ENCODE measurements at places on chromosomes 7 and 10.

DNA sequence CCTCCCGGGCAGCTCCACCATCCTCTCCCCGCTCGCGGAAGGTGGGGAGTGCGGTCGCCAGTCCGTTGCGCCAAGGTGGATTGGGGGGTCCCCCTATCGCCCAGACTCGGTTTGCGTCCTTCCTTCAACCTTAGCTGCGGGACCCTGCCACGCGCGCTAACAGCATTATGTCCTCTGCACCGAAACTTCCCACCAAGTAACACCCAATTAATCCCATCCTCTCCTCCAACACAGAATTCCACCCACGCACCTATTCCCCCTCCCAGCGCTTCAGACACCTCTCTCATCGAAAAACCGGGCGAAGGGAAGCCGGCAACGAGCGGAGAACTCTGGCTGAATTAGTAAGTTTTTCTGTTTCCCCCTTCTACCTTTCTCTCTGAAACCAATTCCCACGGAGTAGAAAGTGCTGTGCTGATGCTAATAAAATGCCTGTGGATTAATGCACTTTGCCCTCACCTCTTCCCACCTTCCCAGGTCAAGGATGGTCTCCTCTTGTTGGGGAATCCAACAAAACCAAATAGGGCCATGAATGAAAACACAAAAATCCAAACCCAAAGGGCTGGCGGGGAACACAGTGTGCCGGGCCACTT is 947 bp downstream of the HOXA3 start:
- no peak for DNase-seq

DNA sequence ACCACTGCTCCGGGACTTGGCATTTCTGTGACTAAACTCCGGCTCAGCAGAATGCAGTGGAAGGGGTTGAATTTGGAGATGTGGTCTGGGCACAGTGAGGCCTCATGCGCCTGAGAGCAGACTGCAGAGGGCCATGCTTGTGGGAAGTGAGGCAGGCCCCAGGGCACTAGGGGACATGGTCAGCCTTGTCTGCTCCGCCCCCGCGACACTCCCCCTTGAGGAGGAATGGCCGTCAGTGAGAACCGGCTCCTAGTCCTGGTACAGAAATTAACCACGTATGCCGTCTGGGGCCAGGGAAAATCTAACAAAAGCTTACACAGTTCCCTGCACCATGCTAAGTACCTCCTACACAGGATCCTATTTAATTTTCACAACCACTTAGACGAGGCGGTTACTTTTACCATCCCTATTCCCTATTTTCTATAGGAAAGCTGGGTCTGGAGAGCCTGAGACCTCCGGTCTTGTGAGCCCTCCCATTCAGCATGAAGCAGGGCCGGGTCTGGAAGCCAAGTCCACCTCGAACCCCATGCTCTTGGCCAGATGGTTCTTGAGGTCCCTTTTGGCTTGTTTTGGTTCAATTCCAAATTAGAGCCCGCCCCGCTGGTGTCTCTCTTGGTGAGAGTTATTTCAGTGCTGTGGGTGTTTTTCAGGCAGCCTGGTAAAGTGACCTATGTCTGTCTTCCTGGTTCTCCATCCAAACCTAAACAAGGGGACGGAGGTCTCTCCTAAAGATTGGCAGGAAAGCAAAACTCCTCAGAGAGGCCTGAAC is 87.7 kb upstream of the PITRM1 start:
- DNase-seq, result no peak

- no peak for DNase-seq
These were observed 249.4 kb downstream of the NEBL start for GRCh38 chr10:20647756-20648155.

DNA sequence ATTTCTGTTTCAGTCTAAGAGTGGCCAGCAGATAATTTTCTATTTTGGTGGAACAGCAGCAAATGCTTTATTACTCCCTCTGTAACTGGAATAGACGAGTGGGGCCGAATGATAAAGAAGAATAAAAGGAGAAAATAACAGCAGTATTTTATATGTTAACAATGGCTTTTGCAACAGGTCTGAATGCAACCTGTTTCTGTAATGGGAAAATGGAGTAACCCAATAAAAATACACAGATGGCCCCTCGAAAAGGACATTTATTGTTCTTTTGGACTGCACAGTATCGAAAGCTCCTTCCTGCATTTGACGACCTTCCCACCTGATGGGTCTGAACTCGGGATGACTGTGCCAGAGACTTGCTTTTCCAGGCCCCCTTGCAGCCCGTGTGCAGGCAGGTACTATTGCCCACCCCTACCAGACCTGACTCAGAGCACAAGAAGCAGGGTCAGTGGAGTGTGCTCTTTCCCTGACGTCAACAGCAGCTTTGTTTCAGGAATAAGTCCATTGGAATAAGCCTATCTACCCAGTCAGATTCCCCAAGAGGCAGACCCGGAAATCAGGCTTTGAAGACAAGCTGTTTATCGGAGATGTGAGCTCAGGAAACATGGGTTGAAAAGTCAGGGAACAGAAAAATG is 306.5 kb upstream of the NEBL start:
- no peak for DNase-seq

- DNase-seq, result no peak
These were observed 748.0 kb downstream of the CNTNAP2 start for GRCh38 chr7:146864644-146865043.

GRCh38 chr10:101356132-101356531 is 2.2 kb downstream of the BTRC start:
- no peak for DNase-seq

DNA sequence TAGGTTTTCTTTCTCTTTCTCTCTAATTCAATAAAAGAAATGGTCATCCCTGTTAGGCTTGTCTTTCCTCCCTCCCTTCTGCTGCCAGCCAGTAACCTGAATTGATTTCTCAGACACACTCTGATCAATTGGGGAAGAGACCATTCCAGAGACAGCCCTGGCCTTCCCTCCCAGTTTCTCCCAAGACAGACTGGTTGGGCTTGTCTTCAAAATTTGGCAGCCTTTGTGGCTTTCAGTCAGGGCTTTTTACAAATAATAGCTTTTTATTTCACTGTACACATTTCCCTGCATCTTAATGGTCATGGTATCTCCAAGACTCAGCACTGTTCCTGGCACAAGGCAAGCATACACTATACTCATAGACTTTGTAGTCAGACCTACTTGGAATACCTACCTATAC is 33.9 kb downstream of the BCAP29 start:
- no peak for DNase-seq

DNA sequence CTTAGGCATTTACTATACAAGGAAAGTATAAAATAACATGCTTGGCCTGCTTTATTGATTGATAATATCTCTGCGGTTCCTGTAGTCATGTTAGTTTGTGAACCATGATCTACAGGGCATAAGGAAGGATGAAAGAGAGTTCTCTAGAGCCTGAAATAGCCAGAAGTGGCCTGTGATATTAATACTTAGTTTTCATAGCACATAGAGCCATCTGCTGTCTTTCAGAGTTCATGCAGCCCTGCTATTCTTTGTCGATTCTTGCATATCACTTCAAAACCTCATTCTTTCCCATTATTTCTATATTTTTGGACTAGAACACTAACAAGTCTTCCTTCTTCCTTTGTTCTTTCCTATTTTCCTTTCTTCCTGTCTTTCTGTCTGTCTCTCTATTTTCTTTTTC is 26.4 kb upstream of the PRKG1 start:
- no peak for DNase-seq

DNA sequence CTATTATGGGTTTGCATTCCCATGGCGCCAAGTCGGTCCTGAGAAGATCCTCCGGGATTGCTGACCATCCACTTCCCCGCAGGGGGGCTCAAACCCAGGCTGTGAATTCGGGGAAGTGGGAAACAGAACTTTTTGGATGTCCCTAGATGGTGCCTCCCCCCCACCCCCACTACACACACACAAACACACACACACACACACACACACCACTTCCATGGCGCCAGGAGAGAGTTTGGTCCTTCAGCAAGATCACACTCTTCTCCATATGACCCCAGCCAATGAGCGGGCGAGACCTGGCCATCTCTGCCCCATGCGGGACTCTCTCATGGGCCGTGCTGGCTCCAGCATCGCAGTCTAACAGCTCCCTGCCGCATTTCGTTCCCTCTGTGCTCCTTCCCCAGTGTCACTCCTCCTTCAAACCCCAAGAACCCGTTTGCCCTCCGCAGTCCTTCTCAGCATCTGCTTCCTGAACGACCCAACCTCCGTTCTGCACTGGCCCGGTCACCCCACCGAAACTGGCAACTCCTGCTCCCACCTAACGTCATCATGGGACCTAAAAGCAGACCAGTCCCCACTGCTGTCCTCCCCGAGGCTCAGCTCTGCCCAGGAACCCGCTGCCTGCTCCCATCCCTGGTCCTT is 32.1 kb upstream of the TNRC18 start:
- no peak for DNase-seq

GRCh38 chr7:141386881-141387280 is 164.3 kb upstream of the AGK start:
- DNase-seq, result no peak

GRCh38 chr7:103991406-103991805 is 1.9 kb upstream of the RELN start:
- DNase-seq, result no peak

DNA sequence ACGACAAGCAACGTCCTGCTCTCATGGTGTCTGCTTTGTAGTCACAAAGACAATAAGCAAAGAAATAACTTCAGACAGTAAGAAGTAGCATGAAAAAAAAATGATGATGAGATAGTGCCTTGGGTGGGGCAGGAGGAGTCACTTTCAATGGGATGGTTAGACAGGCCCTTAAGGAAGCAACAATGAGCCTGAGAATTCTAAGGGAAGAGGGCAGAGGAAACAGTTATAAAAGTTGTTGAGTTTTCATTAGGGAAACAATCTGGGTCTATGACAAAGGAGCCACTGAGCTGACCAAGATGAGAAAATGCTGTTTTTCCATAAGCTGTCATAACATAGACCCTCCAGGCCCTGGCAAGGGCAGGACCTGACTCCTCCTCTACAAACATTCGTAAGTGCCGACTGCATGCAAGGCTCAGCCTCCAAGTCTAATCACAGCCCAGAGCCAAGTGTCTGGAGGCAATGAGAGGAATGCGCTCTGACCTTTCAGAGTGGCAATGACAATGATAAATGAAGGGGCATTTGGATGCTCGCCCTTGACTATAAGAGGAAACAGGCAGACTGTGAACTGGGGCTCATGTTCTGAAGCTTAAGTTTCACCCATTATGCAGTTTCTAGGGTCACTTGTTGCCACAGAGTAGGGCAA is 43.7 kb downstream of the PPP1R3C start:
- DNase-seq, result no peak

GRCh38 chr7:25653384-25653783 is 425.1 kb upstream of the NPVF start:
- no peak for DNase-seq

GRCh38 chr10:12357525-12358151 is 8.3 kb downstream of the CAMK1D start:
- DNase-seq, result no peak

DNA sequence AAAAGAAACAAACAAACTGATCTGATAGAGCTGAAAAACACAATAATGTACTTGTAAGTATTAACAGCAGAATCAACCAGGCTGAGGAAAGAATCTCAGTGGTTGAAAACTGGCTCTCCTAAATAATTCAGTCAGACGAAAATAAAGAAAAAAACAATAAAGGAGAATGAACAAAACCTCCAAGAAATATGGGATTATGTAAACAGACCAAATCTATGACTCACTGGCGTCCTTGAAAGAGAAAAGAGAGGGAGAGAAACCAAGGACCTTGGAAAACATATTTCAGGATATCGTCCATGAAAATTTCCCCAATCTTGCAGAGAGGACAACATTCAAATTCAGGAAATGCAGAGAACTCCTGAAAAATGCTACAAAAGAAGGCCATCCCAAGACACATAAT is 62.9 kb downstream of the FBXL13 start:
- DNase-seq, result no peak

GRCh38 chr7:88147949-88148348 is 71.9 kb downstream of the SRI start:
- DNase-seq, result no peak

- DNase-seq, result no peak
These were observed 60.7 kb downstream of the ZMIZ1 start for GRCh38 chr10:79129361-79129997.

- no peak for DNase-seq
These were observed 47.3 kb upstream of the NPTX2 start for GRCh38 chr7:98569691-98570337.

DNA sequence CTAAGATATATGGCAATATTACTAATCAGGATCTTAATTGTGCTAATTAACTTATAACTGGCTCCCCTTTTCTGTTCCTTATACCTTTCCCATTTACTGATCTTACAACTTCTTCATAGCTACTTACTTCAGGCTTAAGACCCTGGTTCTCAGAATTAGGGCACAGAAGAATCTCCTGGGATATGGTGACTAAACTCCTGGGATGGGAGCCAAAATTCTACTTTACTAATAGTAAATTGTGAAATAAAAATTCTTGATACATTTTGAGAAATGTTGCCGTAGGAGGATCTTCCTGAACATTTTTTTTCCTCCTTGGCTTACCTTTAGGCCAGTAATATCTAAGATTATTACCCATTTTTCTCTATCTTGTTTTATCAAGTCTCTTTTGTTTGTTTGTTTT is 309.5 kb downstream of the ATRNL1 start:
- no peak for DNase-seq

GRCh38 chr10:89553064-89553734 is 17.8 kb upstream of the SLC16A12 start:
- DNase-seq, result no peak

Measured in stimulated activated CD8-positive, alpha-beta memory T cell treated with anti-CD3 and anti-CD28 coated beads, Interleukin-12 subunit alpha, Interleukin-12 subunit beta, amount 100 ng/mL, for 1 hour (primary cell).